Neural crest cell (in vitro differentiated cells): ENCODE measurements at places on chromosomes 7 and 10.
A peak's percentile ranks its signal among the peaks of the same experiment; 100 is the strongest.

DNA sequence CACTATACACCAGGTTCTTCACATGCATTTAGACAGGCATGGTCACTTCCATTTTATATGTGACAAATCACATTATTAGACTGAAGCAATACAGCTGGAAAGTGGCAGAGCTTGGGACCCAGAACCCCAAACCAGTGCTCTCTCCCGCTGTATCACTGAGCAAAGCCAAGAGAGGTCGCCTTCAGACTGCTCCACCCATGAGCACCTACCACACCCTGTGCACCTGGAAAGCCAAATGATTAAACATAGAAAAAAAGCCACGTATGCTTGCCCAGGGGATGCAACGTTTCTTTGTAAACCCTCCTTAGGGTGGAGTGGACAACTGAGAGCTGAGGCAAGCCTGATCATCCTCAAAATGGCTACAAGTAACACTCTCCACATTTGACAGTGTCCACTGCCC lies 72.5 kb downstream of the CCDC6 start:
- no peak for DNase-seq

DNA sequence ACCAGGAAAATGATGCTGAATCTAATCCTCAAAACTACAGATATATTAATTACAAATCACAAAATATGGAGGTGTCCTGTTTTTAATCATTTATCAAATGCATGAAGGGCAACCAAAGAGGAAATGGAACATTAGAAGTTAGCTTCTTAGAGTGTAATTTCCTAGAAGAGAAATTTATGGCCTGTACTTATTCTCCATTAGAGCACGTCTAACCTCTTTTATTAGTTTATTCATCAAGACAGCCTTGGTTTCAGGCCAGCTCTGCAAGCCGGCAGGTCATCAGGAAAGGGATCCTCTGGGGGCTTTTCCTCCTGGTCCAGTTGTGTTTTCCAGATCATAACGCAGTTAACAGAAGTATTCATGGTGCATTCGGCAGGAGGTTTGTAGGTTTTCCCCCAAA lies 517.6 kb downstream of the KCNMA1 start:
- DNase-seq = no peak

DNA sequence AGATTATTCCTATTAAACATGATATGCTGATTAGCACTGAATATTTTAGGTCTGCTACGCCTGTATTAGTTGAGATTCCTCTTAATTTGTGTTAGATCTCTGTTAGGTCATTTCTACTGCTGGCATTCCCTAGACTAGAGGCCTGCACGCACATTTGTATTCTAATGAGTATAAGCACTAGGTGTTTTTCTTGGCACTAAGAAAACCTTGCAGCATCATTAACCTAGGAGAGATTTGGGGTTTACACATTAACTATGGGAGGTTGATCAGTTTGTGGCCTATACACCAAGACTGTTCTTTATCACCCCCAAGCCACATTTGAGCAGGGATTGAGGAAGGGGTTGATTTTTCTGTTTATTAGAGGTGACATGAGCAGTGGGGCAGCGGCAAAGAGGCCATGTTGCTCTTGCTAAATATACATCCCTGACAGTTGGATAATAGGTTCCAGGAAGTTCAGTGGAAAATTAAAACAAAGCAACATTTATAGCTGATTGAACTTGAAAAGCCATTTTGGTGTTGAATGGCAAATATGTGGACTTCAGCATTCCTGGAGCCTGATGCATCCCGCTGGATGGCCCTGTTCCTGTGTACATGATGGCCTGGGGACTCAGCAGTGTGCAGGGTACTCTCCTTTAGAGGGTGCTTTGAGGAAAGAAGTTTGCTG lies 65.2 kb downstream of the GBF1 start:
- no peak for DNase-seq

- no peak for DNase-seq
Observed at GRCh38 chr10:120181154-120181553, 275.9 kb upstream of the PLPP4 start.

GRCh38 chr7:20330239-20330927 lies at the start of gene ITGB8:
Gene ITGB8 (plus strand): TSS chr7:20330900. CDS start chr7:20331807, 907 bp downstream.
- DNase-seq = peak; percentile 78

- no peak for DNase-seq
Observed at GRCh38 chr10:9825491-9826018, 1192.1 kb upstream of the CELF2 start.

GRCh38 chr10:126290232-126290631 lies 98.0 kb downstream of the ADAM12 start:
- DNase-seq = no peak

DNA sequence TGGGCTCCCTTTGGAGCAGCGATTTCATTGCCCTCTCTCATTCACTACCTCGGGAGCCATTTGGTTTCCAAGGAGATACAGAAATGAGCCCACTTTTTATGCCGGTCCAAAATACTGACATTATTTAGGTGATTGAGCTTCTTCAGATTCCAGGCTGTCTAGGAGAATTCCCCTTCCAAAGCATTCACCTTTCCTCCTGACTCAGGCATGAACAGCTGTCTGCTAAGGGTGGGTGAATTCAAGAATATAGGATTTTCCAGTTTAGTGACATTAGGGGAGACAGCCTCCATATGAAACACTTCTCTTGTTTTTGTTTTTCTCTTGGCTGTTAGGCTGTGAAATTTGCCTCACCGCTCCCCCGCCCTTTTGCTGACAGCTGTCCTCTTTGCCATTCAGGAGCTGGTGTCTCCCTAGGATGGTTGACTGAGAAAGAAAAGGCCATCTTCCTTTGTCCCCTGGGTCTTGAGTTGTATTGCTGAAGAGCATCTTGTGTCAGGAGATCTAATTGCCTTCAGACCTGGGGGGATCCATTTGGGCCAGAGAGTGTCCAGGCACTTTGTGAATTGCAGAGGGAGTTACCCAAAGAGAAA lies 56.7 kb downstream of the LRRC4 start:
- no peak for DNase-seq

- no peak for DNase-seq
Observed at GRCh38 chr7:155945670-155946325, 133.5 kb upstream of the SHH start.

GRCh38 chr7:12539681-12540080 lies 30.8 kb upstream of the SCIN start:
- no peak for DNase-seq

DNA sequence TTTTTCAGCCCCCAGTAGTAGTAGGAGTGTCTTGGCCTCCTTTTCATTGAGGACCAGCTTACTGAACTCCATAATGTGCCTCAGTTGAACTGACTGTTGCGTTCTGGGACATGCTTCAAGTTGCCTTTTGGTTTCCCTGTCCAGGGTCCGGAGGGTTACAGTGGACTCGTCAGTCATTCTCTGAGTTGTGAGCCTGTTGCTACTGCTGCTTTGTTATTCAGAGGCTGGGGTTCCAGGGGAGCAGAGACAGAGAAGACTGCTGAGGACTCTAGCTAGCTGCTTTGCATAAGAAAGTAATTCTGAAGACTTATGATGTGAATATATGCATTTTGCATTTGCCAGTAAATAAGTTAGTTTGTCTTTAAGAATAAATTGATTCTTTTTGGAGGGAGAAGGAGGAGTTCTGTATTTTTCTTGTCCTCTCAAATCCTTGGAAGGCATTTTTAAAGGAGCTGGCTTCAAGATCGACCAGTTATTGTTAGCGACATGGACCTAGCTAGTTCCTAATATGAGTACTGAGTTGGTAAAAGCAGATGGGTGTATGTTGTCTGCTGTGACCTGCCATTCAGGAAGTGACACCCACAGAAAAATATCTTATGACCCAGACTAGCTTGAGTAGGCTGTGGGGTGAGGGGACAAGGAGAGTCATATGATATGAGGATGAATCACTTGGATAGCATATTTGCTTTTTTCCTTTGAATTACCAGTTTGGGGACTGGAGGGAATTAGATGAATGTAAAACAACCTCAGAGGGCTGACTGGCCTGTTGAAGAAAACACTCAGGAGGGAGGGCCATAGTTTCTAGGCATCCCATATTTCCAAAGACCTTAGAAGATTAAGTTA lies 8.3 kb downstream of the PI4K2A start:
- no peak for DNase-seq

- no peak for DNase-seq
Observed at GRCh38 chr7:137953043-137953664, 48.7 kb downstream of the CREB3L2 start.

GRCh38 chr10:88162852-88163251 lies 299.4 kb downstream of the PTEN start:
- DNase-seq = no peak

GRCh38 chr7:64308016-64308270 lies 5.8 kb upstream of the ZNF736 start:
- DNase-seq = no peak

DNA sequence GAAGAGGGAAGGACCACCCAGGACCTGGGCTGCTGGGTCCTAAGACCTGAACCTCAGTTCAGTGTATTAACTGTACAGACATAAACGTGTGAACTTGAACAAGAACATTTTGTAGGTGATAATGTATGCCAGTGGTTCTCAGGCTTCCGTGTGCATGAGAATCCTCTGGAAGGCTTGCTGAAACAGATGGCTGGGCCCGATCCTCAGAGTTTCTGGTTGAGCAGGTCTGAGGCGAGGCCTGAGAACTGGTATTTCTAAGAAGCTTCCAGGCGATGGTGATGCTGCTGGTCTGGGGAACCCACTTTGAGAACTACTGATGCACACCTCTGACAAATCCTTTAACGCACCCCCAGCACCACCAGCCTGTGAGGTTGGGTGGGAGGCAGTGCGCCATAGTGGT lies 70.4 kb downstream of the CDH23 start:
- no peak for DNase-seq

- no peak for DNase-seq
Observed at GRCh38 chr7:24800073-24800472, 42.8 kb upstream of the GSDME start.

DNA sequence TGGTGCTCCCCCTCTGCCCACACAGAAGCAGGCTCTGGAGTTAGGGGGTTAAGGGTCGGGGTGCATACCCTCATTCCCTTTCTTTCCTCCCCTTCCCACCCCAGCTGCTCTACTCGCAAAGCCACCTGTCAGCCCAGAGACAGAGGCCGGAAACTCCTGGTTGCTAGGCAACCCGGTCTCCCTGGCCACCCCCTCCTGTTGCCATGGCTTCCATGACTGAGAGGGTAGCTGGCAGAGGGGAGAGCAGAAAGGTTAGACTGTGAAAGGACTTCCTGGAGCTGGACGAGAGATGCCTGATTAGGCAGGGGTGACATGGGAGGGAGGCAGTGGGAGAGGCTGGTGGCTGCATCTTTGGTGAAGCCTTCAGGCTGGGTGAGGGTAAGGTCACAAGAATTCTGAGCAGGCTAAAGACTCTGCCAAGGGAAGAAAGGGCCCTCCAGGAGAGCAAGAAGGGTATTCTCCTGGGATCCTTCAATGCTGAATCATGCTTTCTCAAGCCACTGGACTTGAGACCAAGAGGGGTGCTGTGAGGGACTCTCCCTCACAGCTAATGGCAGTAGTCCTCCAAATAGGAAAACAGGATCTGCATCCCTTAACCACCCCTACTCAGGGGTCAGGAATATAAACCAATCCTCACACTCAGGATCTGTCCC lies 5.4 kb downstream of the PSD start:
- peak; percentile 67 for DNase-seq

GRCh38 chr10:49200854-49201253 lies 12.7 kb upstream of the TMEM273 start:
- DNase-seq = no peak

DNA sequence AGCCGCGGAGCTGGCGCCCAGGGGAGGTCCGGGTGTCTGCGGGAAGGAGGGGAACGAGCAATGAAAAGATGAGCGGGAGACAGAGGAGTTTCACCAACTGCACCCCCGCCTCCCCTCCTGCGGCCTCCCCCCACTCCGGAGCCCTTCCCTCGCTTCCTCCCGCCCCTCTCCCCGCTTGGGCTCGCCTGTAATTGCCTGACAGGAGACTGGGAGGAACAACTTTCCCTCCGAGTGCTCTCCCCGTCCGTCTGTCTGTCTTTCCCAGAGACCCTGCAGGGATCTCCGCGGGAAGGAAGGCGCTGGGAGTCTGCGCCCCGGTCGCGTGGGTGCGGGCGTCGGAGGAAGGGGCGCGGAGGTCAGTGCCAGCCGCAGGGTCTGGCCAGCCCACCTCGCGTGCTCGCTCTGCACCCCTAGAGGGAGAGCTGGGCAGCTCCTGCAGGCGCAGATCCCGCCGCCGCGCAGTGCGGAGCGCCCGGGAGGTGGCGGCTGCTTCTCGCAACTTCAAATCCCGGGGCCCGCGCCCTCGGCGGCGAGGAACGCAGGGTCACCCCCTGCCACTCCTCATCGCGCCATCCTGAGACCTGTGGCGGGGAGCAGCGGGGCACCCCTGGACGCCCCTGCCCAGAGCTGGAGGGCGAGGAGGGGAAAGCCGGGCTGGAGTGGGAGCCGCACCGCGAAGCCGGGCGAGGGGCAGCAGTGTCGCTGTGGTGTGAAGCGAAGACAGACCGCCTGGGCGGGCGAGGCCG lies 511 bp upstream of the NRP1 start:
- DNase-seq = peak; percentile 70

- no peak for DNase-seq
Observed at GRCh38 chr7:151662251-151662826, 142.6 kb upstream of the RHEB start.

- no peak for DNase-seq
Observed at GRCh38 chr10:78739444-78740053, 329.2 kb upstream of the ZMIZ1 start.

GRCh38 chr10:14397066-14397465 lies 66.3 kb upstream of the FRMD4A start:
- no peak for DNase-seq

- DNase-seq = no peak
Observed at GRCh38 chr7:114269714-114270113, 144.9 kb upstream of the FOXP2 start.

DNA sequence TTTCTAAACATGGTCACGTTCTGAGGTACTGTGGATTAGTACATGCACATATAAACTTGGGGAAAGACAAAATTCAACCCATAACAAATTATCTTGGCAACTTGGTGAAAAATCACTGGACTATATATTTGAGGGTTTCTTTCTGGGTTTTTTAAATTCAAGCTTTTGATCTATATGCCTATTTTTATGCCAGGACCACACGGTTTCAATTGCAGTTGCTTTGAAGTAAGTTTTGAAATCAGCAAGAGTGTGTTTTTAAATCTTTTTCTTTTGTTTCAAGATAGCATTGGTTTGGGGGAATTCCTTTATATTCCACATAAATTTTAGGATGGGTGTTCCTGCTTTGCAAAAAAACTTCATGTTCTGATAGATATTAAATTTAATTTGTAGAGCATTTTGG lies 406.4 kb upstream of the VWC2 start:
- no peak for DNase-seq

DNA sequence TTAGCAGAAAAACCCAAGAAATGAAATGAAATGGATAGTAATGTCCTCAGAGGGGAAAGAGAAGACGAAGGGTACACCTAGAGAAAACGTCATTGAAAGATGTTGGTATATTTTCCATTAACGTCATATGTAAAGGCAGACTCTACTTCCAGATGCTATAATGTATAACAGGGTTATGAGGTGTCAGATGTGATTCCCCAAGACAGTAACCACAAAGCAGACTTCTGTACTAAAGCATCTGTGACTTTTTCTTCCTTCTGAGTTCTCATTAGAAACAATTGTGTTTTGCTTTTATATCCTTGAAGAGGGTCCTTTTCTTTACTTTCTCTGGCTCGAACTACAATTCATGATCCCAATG lies 37.4 kb downstream of the LRRC72 start:
- no peak for DNase-seq
